ENCODE measurements at places on chromosomes 6 and 20. TPM values are rescaled to one million over a fixed set of nuclear protein-coding genes. Genes with fewer than 3 reads are reported as not detected.

BEND6 gene
- total RNA-seq, result 9.8 TPM

FOXA2 gene
- not detected for total RNA-seq

KIZ gene
- 26.1 TPM for total RNA-seq

SNPH gene
- total RNA-seq, result 8.9 TPM

ATP6V1G2 gene
- total RNA-seq, result 1.2 TPM

HLA-E gene
- 304 TPM for total RNA-seq

KHDC1L gene
- not detected for total RNA-seq

PDYN gene
- not detected for total RNA-seq

C6orf141 gene
- 1.7 TPM for total RNA-seq

ZNF184 gene
- total RNA-seq, result 6.5 TPM

COL12A1 gene
- 219 TPM for total RNA-seq

SNAP25 gene
- total RNA-seq, result 0.37 TPM

AURKA gene
- 1.8 TPM for total RNA-seq

C6orf15 gene
- total RNA-seq, result not detected

GJA10 gene
- not detected for total RNA-seq

SEMG2 gene
- total RNA-seq, result not detected

GPLD1 gene
- total RNA-seq, result 2.5 TPM

SULF2 gene
- total RNA-seq, result 141 TPM

CST8 gene
- total RNA-seq, result not detected

ID4 gene
- 74.9 TPM for total RNA-seq

OSTM1 gene
- 70.7 TPM for total RNA-seq

SLC4A11 gene
- 1.1 TPM for total RNA-seq

PXDC1 gene
- total RNA-seq, result 99.5 TPM

TDP2 gene
- total RNA-seq, result 32.8 TPM

PAX1 gene
- total RNA-seq, result not detected

HEBP2 gene
- total RNA-seq, result 78.9 TPM

CCN2 gene
- total RNA-seq, result 408 TPM

CTAGE9 gene
- total RNA-seq, result not detected

CFB gene
- total RNA-seq, result 35.8 TPM

CYP21A2 gene
- 2.5 TPM for total RNA-seq

E2F1 gene
- 2.2 TPM for total RNA-seq

All from posterior vena cava (tissue), 2 donors.